ENCODE measurements at places on chromosomes 1 and 21. TPM values are rescaled to one million over a fixed set of nuclear protein-coding genes. Genes with fewer than 3 reads are reported as not detected.

Gene VWA5B1
- not detected for total RNA-seq

Gene TIE1
- 0.08 TPM for total RNA-seq

Gene CLCA2
- total RNA-seq: 0.08 TPM

Gene KCNN3
- total RNA-seq: not detected

Gene PTCH2
- 0.03 TPM for total RNA-seq

DNA sequence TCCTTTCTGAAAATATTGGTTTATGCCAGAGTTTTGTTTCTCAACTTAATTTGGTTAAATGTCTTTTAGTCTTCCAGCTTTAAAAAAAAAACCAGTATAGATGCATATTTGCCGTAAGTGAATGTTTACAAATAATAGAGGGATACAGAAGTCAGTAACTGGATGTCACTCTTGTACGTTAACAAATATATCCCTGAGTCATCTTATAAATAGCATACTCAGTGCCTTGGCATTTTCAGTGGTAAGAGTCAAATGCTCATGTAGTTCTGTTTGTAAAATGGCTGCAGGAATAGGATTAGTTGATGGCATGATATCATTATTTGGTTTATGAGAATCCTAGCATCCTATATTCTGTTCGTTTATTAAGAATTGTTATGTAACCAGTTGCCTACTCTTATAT, 55.4 kb downstream of the SPEN start:
- DNase-seq: no peak

DNA sequence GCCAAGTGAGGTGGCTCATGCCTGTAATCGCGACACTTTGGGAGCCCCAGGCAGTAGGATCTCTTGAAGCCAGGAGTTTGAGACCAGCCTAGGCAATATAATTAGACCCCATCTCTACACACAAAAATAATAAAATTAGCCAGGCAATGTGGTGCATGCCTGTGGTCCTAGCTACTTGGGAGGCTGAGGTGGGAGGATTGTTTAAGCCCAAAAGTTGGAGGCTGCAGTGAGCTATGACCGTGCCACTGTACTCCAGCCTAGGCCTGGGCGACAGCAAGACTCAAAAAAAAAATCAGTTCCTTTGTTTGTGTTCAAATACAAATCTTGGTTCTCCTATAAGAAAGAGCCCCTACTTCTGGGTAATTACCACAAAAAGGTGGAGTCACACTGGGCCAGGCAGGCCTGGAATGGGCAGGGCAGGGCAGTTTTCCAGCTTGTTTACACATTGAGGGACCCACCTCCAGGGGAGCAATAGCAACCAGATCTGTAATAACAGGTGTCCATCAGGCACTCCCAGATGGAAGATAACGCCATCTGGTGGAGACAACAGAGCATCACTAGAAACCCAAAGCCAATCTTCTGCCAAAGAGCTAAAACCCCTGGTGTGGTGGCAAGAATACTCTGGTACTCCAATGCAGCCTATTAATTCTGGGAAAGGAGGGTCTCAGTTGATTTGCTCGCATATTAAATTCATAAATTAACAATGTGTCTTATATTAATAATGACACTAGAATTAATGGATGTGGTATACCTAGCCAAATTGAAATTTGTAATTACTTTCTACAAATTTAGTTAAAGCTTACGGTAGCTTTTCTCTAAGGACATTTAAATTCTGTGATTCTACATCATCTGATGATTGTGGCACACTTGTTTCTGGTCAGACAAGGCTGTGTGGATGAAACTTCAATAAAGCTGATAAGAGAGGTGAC, 13.2 kb downstream of the PPP1R15B start:
- peak; percentile 91 for DNase-seq

DNA sequence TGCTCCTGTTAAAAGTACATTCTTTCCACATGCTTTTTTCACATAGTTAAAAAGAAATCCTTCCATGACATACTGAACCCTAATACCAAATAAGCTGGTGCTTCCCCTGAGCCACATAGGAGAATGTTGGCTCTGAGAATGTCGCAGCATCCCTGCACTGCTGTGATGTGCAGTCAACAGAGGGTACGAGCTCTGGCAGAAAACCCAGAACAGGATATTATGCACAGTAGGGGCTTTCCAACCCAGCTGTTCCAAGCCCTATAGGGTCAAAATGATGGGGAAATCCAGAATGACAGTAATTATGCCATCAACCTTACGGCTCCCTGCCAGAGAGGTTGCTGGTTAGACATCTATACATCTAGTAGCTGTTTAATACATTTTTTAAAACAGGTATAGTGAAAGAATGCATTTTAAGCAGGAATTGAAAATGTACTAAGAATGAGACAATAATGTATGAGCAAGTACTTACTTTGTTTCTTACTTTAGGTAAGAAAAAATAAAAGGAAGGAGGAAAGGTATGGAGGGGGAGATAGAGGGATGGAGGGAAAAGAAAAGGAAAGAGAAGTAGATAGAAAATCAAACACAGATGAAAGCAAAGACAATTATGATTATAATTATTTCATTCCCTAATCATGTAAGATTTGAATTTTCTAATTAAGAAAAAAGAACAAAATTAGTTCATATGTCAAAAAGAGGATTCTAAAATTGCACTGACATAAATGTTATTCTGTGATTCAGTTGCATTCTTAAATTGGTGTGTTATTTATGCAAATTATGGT, 126.0 kb downstream of the NR5A2 start:
- no peak for DNase-seq

DNA sequence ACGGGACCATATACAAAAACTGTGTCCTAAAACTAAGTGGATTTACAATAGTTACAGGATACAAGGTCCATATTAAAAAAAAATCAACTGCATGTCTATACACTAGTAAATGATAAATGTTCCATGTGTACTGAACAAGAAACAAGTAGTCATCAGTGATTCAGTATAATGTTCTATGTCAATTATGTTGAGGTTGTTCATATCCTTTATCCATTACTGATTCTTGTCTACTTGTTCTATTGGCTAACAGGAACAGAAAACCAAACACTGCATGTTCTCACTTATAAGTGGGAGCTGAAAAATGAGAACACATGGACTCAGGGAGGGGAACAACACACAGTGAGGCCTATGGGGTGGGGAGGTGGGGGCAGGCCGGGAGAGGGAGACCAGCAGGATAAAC, 90.5 kb downstream of the CDC42BPA start:
- no peak for DNase-seq

DNA sequence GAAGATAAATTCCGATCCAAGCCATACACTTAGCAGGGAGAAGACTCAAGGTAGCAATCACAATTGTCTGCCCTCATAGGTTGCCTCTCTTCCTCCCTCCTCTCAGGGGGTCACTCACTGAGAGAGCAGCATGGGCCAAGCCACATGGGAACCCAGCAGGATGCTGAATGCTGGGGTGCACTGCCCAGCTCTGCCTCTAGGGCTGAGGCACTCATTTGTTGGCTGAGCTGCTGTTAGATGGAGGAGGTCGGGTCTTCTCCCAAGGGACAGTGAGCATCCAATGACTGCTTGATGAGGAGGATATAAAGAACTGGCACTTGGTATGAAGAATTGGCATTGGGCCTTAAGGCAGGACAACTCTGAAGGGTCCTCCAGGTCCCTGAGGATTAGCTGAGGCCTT, 418.8 kb downstream of the SIPA1L2 start:
- peak; percentile 61 for DNase-seq

DNA sequence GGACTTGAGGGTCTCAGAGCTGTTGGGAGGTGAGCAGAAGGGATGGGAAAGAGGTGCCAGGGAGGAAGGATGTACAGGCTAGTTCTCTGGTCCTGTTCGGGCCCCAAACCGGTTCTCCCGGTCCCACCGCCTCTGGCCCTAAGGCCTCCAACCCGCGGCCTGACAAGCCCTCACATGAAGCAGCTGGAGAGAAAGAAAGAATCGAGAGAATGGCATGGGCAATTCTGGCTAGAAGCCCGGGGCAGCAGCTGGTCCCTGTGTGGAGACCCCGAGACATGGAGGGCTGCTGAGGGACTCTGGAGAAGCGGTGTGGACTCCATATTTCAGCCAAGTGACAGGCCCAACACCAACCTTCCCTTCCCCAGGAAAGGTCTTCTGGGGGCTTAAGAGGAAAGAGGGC, 730 bp downstream of the CDC42SE1 start:
- DNase-seq: no peak

DNA sequence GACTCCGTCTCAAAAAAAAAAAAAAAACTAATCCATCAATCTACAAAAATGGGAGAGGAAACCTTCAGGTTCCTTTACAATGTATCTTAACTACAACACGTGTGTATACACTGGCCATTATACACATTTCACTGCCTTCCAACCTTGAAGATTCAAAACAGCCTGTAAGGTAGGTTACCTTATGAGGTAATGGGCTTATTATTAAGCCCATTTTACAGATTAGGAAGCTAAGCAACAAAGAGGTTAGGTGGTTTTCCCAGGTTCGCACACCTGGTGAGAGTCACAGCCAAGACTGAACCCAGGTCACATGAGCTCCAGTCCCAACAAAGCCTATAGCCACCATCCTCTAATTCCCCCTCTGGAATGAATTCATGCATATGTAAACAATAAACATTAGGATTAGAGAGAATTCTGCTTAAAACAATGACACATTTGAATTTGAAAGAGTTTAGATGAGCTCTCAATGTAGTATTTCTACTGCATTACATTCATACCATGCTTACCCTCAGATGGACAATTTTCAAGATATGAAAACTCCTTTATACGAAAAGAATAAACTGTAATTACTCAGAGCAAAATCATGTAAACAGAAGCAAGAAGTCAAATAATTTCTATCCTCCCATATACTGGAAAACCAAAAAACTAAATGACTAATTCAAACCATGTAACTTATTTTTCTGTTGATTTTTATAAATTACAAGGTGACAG, 54.8 kb downstream of the EIF4G3 start:
- no peak for DNase-seq

DNA sequence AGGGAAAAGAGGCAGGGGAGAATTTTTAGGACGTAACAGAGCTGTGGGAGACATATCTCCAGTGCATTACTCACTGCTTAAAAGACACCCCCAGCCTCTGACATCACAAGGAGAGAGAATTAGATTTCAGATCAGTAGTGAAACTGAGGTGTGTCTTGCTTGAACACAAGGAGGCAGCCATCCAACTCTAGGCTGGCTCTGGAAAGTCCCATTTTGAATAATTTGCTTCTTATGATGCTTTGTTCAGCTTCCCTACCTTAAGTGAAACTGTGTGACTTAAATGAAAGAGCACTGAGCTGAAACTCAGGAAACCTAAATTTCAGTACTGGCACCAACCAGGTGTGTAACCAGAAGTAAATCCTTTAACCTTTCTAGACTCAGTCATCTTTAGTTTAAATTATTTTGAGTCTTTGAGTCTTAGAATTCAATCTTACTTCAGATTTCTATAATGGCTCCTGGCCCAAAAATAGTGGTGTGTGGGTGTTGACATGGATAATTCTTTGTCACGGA, 251.6 kb upstream of the SGIP1 start:
- peak; percentile 47 for DNase-seq

- DNase-seq: no peak
Observed at GRCh38 chr1:88029899-88030298, 654.2 kb upstream of the PKN2 start.

- DNase-seq: no peak
Observed at GRCh38 chr1:172863031-172863430, 187.7 kb downstream of the TNFSF18 start.

GRCh38 chr21:28444557-28444956, 548.1 kb downstream of the LTN1 start:
- DNase-seq: no peak

DNA sequence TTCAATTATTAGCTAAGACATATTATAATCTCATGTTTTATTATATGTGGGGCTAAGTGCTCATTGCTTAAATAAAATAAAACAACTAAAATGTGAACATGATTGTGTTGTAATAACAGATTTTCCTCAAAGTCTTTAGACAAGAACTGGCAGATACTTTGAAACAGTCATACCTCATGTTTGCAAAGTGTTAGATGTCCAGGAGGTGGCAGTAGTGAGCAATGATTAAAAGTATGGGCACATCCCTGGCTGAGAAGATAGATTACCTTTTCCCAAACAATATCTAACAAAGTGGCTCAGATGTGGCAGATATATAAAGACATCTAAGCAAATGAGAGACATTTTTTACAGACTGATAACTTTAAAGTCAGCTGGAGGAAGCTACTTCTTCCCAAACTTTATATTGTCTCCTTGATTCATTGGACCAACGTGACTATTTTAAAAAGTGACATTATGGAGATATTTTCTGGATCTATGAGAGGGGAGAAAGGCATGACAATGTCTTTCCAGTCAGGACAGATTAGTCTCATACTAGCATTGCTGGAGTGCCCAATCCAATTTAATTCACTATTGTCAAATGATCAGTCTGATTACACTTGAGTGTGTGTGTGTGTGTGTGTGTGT, 269.8 kb downstream of the S1PR1 start:
- DNase-seq: peak; percentile 79

Measured in SK-MEL-5 (cell line).